ENCODE measurements at places on chromosomes 4 and X. TPM values are rescaled to one million over a fixed set of nuclear protein-coding genes. Genes with fewer than 3 reads are reported as not detected.

The SRPX gene
- total RNA-seq, result 59.0 TPM

GRCh38 chr4:98293104-98293887 is 32.1 kb downstream of the RAP1GDS1 start:
- DNase-seq, result no peak

GRCh38 chrX:1485033-1485432 is 32.3 kb upstream of the ASMTL start:
- DNase-seq, result no peak

The BEND2 gene
- 0.24 TPM for total RNA-seq

DNA sequence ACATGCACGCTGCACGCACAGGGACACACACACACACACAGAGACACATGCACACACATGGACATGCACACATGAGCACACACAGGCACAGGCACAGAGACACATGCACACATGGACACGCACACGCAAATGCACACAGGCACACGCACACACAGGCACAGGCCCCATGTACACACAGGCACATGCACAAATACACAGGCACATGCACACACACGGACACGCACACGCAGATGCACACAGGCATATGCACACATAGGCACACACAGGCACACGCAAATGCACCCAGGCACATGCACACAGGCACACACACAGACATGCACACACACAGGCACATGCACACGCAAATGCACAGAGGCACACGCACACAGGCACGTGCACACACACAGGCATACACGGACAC is 30.3 kb upstream of the HTRA3 start:
- no peak for DNase-seq

GRCh38 chr4:105460306-105460705 is 13.6 kb downstream of the PPA2 start:
- no peak for DNase-seq

GRCh38 chr4:75254745-75255144 is 259.5 kb downstream of the RCHY1 start:
- no peak for DNase-seq

DNA sequence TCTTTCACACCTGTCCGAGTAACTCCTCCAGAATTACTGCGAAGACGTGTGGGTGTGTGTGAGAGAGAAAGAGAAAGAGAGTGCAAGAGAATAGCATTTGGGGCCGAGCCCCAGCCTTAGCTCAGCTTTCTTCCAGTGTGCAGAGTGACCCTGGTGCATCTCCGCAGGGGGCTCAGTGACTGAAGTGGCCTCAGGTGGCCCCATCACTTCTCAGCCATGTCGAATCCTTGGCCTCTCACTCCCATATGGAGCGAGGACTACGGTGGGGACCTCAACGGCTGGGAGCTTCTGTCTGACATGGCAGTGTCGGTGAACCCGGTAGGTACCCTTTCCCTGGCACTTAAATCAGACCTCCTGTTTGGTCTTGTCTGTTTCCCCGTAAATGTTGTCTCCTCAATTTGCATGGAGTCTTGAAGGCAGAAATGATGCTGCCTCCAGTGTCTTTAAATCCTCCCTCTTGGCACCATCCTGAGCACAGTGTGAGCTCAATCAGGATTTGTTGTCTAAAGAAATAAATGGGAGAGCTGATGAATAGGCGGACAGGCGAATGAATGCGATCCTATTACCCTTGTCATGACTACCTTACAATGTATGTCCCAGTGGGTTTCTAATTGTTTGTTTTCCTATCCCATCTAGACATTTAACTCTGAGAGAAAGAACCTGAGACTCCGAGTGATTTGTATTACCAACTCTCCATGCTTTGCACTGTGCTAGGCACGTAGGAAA is 305.9 kb downstream of the AFF2 start:
- no peak for DNase-seq

The POLN gene
- 2.2 TPM for total RNA-seq

DNA sequence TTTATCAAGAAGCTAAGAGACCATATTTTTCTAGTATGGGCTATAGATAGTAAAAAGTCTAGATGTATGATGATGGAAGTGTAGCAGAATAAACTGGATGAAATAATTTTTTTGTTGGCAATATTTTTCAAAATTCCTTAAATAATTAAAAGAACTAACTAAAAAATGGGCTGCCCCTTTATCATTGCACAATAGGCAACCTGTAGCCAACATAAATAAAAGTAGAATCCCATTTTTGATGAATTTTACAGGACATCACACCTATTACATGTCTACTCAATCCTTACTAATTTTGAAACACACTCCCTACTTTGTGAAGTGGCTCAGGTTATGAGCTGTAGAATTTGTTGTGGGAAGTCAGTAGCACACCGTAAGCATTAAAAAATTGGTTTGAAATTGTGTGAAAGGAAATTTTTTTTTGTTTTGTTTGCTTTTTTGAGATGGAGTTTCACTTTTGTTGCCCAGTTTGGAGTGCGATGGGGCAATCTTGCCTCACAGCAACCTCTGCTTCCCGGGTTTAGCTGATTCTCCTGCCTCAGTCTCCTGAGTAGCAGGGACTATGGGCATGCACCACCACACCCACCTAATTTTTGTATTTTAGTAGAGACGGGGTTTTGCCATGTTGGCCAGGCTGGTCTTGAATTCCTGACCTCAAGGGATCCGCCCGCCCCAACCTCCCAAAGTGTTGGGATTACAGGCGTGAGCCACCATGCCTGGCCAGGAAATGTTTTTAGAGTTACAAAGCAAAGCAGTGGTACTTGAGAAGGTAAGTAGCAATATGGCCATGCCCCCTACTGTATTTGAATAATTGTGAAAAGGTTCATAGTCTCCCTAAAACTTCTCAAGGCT is 8.9 kb upstream of the RUFY3 start:
- DNase-seq, result no peak

DNA sequence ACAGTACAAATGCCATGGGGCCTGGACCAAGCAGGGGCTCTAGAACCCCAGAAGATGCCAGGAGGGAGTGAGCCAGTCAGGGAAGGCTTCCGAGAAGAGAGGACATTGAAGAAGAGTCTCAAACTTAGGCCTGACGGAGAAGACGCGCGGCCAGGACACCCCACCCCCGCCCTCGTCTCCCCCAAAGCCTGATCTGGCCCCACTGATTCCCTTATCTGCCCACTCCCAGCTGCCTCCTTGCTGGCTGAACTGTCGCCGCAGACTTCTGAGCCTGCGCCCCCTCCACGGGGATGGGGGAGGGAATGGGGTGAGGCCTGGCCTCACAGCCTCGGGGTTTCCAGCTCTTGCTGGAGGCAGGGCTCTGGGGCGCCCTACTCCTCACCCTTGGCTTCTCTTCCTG is 3.6 kb upstream of the GATA1 start:
- no peak for DNase-seq

The CT45A3 gene
- not detected for total RNA-seq

GRCh38 chrX:118062817-118063615 is 53.6 kb downstream of the KLHL13 start:
- no peak for DNase-seq

The STOX2 gene
- total RNA-seq, result 12.8 TPM

DNA sequence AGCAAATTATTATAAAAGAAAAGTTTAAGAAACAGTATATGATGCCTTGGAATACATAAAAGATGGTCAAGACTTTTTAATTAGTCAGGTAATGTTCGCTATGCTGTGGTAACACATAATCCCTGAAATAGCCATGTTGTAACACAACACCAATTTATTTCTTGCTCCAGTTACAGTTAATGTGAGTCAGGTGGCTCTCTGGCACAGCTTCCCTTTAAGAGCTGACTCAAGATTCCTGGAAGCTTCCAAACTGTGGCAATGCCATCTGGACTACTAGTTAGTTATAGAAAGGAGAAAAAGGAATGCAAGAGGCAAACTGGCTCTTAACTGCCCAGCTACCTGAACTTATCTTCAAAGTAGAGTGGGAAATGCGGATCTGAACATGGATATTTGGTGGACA is 210.5 kb downstream of the CHM start:
- no peak for DNase-seq

DNA sequence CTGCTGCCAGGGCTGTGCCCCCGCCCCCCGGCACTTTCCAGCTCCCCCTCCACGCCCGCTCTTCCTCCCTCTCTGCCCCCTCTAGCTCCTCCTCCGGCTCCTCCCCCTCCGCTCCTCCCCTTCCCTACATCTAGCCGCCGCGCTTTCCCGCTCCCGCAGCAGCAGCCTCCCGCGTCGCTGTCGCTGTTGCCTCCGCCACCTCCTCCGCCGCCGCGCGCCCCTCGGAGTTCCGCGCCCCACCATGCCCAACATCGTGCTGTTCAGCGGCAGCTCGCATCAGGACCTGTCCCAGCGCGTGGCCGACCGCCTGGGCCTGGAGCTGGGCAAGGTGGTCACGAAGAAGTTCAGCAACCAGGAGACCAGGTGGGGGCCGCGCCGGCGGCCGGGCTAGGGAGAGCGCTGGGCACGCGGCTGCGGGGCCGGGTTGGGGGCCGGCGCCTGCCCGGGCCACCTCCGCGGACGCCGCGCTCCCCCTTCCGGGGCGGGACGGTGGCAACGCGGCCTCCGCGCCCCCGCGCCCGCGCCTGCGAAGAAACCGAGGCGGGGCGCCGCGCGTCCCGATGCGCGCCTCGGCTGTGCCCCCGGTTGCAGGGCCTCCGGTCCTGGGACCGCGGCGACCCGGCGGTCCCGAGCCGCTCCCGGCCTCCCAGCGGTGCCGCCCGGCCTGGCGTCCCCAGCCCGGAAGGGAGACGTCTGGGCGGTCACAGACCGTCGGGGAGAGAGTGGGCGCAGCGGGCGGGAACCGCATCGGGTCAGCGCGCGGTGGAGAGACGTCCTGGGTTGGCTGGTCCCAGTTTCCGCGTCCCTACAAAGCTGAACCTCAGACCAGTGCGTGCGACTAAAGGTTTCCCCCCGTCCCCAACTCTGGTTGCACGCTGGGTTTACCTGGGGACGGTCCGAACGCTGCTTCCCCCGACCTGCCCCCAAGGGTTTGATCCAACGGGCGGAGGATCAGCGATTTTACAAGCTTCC is at the start of gene PRPS2:
Gene PRPS2, plus strand, starts transcription at position 156 of the 972 bp plus-strand sequence. Its CDS starts 86 bp downstream, at position 242.
- peak; percentile 75 for DNase-seq

The DCAF12L2 gene
- not detected for total RNA-seq

DNA sequence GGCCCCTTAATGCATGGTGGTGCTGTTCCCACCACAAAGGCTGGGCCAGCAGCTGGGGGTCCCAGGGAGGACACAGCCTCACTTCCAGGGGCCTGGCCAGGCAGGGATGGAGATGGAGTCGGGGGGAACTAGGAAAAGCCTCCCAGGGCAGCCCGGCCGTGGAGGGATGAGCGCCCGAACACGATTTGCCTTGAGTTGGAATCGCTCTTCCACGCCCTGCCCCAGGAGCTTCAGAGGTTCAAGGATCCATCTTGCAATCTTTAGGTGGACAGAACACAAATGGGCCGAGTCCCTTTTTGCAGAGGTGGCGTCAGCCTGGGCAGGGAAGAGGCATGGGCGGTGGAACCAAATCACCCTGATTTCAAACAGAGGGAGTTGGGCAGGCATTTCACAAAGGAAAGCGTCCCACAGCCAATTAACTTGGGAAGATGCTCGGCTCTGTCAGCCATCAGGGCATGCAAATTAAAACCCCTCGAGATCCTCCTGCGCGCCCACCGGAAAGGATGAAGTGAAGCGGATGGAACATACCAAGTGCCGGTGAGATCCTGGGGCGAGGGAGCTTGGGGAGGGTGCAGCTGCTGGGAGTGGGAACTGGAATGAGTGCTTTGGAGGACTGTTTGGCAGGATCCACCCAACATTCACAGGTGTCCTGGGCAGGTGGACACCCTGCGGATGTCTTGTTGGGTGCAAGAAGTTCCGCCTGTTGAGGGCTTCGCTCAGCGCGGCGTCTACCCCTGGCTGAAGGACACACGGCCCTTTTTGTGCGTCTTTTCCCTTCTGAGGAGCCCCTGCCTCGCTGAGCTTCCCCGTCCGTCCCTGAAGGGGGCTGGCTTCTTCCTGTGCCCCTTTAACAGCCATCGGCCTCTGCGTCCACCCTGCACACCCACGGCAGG is 75.7 kb downstream of the HTRA3 start:
- DNase-seq, result no peak

- DNase-seq, result no peak
Observed at GRCh38 chr4:8879574-8879973, 7.9 kb upstream of the HMX1 start.

DNA sequence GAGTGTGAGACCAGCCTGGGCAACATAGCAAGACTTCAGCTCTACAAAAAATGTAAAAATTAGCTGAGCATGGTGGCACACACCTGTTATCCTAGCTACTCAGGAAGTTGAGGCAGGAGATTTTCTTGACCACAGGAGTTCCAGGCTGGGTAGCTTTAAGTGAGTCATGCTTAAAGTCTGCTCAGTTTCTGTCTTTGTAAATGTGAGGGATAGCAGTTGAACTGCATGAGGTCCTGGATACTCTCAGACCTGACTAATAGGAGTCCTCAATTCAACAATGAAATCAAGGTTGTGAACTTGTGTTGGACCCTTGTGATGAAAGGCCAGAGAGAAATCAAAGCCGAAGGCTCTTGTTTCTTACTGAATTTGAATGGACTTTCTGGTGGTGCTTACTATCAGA is 45.2 kb downstream of the STARD8 start:
- DNase-seq, result no peak

GRCh38 chr4:183960046-183960420 is 54.9 kb downstream of the STOX2 start:
- no peak for DNase-seq

DNA sequence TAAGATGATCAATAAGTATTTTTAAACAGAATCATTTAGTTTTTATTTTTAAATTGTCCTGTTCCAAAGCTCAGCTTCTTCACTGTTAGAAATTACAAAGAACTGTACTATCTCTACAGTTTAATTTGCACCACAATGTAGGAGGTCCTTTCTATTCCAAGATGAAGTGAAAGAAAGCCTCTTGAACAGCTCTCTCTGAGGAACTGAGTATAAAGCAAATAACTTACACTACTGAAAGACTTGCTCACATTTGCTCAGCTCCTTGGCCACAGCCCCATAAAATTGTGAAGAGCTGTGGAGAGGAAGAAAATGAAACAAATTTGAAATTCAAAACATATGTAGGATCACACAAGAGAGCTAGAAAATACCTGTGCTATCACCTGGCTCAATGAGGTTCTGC is 68.6 kb downstream of the ENPEP start:
- no peak for DNase-seq

DNA sequence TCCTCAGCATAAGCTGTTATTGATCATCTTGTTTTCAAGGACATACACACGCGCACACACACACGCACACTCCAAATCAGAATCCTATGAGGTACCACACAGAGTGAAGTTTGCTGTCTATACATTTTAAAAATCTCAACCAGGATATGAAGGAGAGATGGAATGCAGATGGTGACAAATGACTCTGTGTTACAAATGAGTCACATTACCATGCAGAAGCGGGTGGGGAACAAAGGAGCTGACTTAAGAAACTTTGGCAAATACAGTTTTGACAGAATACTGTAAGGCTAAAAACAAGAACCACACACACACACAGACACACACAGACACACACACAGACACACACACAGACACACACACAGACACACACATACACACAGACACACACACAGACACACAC is 81.7 kb downstream of the RELL1 start:
- no peak for DNase-seq

The SRPX2 gene
- total RNA-seq, result 16.4 TPM

DNA sequence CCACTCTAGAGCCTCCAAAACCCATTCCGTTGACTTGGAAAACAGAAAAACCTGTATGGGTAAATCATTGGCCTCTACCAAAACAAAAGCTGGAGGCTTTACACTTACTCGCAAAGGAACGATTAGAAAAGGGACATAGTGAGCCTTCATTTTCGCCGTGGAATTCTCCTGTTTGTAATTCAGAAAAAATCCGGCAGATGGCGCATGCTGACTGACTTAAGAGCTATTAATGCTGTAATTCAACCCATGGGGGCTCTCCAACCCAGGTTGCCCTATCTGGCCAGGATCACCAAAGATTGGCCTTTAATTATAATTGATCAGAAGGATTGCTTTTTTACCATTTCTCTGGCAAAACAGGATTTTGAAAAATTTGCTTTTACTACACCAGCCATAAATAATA is 60.8 kb downstream of the ZNF732 start:
- no peak for DNase-seq

- DNase-seq, result no peak
Observed at GRCh38 chr4:145703850-145704497, 24.0 kb downstream of the C4orf51 start.
